ENCODE measurements at places on chromosomes 5 and 9.

DNA sequence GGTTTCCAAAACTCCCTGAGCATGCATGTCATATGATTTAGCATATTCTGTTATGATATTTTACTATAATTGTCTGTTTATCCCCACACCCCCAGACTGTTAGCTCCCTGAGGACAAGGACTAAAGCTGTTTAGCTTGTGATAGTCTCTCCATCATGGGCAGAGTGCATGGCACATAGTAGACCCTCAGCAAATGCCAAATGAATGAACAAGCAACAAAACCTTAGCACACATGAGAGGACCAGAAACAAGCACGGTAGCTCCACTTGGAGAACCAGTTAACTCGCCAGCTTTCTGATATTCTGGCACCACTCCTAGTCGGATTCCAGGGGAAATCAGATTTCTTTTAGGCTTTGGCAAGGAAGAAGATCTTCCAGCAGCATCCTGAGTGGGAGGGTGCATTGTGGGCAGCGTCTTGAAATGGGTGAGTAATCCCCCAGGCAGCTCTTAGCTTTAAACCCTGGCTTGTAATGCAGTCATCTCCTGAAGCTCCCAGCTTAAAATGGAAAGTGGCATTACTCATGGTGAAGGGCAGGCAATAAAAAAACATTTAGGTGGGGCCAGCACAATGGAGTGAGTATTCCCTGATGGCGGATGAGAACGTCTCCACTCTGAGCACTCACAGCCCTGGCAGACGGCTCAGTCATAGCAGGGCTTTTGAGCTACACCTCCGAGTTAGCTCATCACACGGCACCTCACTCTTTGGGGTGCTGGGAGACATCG is 41.1 kb downstream of the FGF1 start:
- no peak for DNase-seq

DNA sequence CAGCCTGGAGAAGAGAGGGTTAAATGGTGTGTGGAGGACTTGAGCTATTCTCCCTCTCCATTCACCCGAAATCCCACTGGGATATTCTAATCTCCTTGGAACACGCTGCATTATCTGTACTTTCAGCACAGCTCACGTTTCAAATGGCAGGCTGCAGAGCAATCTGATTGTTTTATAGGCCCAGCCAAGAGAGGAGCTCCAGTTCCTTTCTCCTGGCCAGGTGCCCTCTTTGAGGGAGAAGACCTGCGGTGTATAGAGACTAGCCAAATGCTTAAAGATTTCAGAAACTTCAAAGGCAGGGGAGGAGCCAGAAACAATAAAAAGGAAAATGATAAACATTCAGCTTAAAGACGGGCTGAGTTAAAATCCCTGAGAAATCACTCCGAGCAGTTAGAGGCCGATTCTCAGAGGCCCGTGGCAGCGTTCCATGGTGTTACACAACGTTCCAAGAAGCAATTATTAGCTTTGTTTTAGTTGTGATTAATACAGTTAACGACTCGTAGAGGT is 564.0 kb upstream of the KLF4 start:
- DNase-seq: no peak

DNA sequence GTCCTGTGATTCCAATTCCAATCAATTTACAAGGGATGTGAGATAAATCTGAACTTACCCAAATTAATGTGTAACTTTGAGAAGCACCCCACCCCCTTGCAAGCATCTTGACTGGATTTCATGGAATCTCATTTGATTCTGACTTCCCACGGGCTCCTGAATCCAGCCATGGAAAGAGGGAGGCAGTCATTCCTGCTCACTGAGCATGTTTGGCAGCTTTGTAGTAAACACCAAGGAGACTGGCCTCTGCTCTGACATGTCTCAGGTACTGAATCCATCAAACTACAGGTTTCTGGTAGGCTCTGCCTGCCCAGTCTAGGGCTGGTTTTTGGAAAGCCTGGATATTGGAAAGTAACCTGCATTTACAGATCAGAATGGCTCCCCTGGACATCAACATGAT is 357.6 kb downstream of the ARHGEF28 start:
- no peak for DNase-seq

DNA sequence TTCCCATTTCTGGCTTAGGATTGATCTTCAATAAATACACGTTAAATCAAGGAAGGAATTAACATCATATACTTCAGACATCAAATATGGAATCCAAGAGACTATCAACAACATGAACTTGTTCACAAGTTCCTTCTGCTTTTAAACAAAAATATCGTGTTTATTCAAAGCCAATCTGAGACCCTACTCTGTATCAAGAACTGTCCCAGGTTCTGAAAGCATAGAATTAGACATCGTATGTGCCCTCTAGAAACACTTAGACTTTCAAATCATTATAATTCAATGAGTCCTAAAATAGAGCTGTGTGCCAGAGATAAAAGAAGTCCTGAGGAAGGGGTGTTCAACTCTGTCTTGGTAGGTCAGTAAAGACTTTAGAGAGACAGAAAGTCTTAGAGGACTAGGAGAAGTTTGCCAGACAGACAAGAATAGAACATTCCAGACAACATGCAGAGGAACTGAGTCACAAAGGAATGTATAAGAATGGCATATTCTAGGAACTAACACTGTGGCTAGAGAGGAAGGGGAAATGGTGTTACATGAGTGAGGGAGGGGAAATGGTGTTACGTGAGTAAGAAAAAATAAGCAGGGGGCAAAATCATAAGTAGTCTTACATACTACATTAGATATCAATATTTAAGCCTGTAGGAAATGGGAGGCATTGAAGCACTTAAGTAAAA is 2.9 kb downstream of the TPD52L3 start:
- no peak for DNase-seq

- no peak for DNase-seq
These were observed 56.6 kb downstream of the NDUFS4 start for GRCh38 chr5:53616939-53617549.

- no peak for DNase-seq
These were observed 6.6 kb downstream of the PTGES start for GRCh38 chr9:129746092-129746777.

DNA sequence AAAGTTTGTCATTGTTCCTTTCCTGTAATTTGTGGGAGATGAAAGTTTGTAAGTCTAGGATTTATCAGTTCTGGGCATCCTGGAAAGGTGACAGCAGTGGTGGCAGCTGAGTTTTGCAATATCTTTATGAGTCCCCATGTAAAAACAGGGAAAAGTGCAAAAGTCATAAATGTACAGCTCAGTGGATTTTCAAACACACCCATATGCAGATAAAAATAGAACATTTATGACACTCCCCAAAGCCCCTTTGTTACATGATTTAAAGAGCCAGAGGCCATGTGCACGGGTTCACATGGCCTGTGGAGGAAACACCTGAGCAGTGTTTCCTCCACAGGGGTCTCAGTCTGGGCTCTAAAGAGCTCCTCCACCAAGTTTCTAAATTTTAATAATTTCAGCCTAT is 6.3 kb downstream of the TMEM38B start:
- no peak for DNase-seq

DNA sequence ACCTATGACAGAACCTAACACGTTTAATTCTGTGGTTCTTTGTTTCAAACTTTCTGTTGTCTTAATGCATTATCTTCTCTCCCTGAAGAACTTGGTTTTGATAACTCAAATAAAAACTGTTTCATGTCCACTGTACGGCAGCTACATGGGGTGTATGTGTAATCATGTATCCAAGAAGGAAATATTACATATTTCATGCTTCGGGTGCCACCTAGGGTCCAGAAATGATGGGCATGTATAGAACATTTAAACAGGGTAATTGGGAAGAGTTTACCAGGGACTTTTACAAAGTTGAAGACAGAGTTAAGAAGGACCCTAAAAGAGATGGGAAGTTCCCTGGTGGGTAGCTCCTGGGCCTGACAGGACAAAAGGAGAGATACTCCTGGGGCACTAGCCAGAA is 291.3 kb downstream of the FBXL7 start:
- DNase-seq: no peak

GRCh38 chr9:95864852-95865580 is 10.5 kb upstream of the ERCC6L2 start:
- no peak for DNase-seq

GRCh38 chr9:133301253-133302230 is 26.5 kb upstream of the ABO start:
- no peak for DNase-seq

- no peak for DNase-seq
These were observed 241.1 kb upstream of the ATP10B start for GRCh38 chr5:161093100-161093499.

GRCh38 chr9:33157960-33158842 is 8.9 kb downstream of the B4GALT1 start:
- DNase-seq: no peak

DNA sequence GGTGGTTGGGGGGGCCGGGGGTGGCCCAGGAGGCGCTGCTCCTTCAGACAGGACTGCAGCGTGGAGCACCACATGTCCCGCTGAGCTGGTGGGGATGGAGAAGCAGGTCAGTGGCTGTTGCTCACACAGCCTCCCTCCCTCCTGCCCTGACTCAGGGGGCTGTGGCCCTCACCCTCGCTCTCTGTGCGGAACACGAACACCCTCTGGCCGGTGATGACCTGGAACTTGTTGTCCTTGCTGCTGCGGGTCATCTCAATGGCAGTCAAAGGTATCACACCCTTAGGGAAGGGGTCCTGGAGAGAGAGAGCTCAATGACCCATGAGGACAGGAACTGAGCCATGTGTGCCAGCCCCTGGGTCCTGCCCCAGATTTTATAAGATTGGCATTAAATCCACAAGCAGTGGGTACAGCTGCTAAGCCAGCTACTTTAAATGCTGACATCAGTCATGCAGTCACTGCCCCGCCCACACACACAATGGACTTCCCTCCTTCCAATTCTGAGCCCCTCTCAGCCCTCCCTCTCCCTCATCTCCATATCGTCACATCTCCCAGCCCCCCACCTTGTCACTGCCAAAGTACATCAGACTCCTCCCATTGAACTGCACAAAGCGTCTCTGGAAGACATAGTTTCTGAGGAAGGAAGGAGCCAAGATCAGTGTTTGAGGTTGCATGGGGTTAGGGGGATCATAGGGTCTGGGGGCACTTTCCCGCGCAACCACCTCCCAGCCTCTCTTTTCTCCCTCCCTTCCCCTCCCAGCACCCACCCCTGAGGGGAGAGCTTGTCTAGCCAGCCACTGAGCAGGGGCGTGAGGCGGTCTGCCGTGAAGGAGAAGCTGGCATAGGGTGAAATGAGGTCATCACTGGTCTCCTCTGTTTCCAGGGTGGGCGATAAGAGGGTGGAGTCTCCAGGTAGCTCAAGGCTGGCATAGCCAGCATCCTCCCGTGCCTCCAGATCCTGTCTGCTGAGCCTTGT is 8.9 kb downstream of the ARAP3 start:
- DNase-seq: no peak

- DNase-seq: no peak
These were observed 45.3 kb downstream of the MAP1B start for GRCh38 chr5:72152545-72152944.

DNA sequence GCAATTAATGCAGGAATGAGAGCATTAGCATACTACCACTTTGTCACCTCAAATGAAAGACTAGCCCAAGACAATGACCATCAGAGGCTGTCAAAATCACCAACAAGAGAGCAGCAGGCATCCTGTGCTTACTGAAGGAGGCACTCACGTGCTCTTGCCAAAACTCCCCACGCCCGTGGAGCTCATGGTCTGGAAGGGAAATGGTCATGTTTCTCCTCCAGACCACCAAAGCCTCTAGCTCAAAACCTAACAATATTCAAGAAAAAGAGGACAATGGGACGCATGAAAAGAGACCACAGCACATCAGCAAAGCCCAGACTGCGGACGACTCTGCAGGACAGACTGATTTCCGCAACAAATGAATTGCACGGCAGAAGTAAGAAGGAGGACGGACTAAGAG is 12.8 kb downstream of the AKNA start:
- DNase-seq: no peak

DNA sequence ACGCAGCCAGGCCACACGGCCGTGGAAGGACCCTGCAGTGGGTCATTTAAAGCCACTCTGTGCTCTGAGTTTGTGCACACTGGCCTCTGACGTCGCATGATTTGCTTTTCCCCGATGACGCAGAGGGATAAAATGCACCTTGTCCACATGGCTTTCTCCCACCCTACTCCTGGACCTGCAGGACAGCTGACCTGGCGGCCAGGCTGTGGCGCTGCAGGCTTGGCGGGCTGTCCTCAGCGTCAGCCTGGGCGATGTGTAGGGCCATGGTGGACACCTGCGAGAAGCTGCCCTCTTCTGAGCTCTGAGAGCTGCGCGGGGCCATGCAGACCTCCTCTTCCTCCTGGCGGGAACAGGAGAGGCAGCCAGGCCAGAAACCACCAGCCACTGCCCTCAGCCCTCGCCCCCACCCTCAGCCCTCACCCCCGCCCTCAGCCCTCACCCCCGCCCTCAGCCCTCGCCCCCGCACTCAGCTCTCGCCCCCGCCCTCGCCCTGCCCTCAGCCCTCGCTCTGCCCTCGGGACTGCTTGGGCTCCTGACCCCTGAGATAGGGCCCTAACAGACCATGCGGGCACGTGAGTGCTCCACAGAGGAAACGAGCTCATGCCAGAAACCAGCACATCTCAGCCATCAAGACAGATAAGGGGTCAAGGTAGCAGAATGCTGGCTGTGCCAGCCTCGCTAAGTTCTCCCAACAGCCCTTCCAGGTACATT is 20.0 kb upstream of the SCGB3A1 start:
- DNase-seq: no peak

- no peak for DNase-seq
These were observed 22.3 kb upstream of the TMEM250 start for GRCh38 chr9:136140966-136141365.

GRCh38 chr9:75168270-75169178 is 80.2 kb downstream of the OSTF1 start:
- no peak for DNase-seq

DNA sequence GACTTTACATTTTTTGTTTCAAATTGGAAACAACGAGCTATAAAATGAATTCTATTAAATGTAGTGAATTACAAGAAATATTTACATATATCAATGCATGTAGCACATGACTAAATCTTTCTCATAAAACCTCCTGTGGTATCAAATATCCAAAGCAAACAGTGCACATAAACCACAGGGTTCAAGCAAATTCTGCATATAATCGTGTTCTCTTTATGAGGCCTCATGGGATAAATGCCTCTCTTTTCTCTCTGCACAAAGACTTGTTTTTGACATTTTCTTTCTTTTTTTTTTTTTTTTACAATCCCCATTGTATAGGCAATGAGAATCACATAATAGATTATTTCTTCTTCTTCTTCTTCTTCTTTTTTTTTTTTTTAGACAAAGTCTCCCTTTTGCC is 1117.2 kb upstream of the DMAC1 start:
- no peak for DNase-seq

DNA sequence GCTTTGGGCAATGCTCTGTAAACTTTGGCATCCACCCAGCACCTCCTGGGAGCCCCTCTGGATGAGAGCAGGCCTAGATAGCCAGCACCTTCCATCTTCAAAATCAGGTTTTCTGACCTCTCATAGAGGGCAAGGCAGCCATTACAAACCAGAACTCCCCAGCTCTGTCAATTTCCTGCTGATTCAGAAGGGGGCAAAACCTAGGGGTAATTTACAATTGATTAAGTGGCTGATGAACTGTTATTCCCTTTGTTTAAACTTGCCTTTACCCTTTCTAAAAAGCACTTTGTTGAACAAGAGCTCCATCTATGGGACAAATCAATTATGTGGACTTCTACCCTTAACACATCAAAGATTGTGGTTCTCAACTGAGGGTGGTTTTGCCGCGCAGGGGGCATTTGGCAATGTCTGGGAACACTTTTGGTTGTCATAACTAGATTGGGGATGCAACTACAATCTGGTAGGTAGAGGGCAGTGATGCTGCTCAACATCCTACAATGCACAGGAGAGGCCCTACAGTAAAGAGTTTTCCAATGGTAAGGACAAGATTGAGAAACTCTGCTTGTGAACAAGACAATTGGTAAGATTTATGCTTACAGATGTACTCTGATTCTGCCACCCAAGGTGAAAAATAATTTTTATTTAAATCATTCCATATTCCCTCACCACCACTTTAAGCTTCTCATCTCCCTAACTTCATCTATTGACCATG is 184.1 kb downstream of the MARCHF11 start:
- DNase-seq: no peak

Data from stimulated activated CD8-positive, alpha-beta memory T cell treated with anti-CD3 and anti-CD28 coated beads, Interleukin-4, amount 100 ng/mL, for 1 hour (primary cell).